ENCODE measurements at places on chromosomes 13 and 19.
A peak's percentile ranks its signal among the peaks of the same experiment; 100 is the strongest.

DNA sequence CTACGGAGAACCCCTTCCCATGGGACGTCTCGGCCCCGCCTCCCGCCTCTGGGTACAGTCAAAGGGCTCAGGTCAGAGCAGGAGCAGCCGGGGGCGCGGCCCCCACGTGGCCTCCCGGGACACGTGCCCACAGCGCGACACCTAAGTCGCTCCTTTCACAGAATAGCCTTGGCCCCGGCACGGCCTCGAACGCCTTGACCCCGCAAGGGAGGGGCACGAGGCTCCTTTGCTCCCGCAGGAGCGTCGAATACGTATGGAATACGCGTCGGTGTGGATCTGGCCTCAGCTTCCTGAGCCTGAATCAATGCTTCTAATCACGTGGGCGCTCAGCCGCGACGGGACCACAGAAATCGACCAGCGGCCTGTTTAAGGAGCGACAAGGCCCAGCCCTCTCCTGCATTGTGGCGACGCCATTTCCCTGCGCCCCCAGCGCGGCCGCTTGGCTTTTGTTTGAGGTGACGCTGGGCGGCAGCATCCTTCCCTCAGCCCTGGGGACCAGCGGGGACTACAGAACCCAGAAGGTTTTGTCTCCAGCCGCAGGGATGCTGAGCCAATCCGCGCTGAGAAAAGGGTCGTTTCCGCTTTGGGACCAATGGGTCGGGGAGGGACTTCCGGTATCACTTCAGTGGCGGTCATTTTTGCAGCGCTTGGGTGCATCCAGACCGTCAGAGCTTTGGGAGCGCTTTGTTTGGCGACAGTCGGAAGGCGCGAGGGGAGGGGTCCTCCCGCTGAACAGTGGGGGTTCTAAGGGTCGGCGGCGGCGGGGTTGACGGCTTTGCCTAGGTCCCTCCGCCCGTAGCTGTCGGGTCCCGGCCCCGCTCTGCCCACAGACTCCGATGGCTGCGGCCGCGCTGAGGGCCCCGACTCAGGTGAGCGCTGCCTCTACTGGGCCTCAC is at the start of gene ZIK1:
ZIK1 (plus strand) TSS at position 625 of the 896 bp plus-strand sequence; CDS start at position 837, 212 bp downstream.
- peak; percentile 91 for DNase-seq

GRCh38 chr13:73215823-73216222 is 157.0 kb downstream of the KLF5 start:
- peak; percentile 91 for DNase-seq

GRCh38 chr19:51354103-51354741 is 12.0 kb downstream of the ETFB start:
- no peak for DNase-seq

- peak; percentile 60 for DNase-seq
These were observed 5.1 kb upstream of the SPACA6 start for GRCh38 chr19:51687791-51688670.

DNA sequence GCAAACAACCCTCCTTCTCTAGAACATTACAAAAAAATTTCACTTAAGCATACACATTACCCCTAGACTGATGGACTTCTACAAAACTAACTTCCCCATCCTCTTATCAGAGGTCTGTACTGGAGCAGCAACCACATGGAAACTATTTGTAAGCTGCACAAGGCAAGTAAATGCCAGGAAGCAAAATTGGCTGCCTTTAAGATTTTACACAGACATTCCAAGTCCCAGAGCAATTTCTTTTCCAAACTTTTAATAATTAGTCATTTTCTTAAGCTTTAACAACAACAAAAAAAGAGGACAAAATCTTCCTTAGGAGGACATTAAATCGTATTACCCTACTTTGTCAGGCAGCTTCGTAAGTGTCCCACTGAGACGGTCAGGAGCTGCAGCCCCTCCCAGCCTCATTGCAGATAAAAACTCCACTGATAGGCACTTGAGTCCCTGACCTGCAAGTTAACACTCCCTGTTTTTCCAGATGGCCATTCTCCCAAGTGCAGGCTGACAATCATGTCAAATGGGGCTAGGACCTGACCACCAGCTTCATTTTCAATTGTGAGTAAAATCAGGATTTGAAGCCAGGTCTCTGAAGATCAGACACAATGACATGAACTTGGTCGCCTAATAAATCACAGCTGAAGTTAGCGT is 680.1 kb downstream of the DIAPH3 start:
- peak; percentile 41 for DNase-seq

DNA sequence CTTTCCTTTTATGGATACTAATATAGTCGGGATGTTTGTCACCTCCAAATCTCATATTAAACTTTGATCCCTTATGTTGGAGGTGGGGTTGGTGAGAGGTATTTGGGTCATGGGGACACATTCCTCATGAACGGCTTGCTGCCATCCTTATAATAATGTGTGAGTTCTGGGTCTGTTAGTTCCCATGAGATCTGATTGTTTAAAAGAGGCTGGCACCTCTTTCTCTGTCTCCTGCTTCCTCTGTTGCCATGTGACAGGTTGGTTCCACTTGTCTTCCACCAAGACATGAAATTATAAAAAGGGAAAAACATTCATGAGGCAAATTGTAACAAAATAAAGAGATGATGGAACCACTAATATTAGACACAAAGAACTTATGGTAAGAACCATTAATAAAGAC is 107.8 kb upstream of the ATXN8OS start:
- DNase-seq = no peak

GRCh38 chr19:44719262-44719701 is 20.3 kb downstream of the CEACAM16 start:
- DNase-seq = no peak

DNA sequence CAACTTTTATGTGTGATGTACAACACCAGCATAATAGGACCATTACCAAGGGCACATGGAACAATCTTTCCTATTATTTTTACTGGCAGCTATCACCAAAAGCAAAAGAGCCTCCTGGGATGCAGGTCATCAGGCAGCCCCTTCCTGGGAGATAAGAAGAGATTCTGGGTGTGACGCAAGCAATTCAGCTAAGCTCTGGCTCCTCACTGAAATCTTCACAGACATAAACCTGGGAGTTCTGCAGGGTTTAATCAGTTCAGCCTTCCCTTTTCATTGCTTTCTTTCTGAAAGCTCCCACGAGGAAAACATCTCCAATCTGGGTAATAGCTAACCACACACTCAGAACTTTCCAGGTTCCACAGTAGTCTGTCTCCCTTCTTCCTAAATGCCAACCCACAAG is 341.1 kb downstream of the ENOX1 start:
- no peak for DNase-seq

GRCh38 chr19:46622118-46622446 is 2.8 kb downstream of the PTGIR start:
- DNase-seq = no peak

GRCh38 chr19:29714371-29714952 is 599 bp downstream of the C19orf12 start:
- no peak for DNase-seq

GRCh38 chr19:29702963-29703320 is 12.1 kb downstream of the C19orf12 start:
- no peak for DNase-seq
